ENCODE measurements at places on chromosomes 1 and 21. TPM values are rescaled to one million over a fixed set of nuclear protein-coding genes. Genes with fewer than 3 reads are reported as not detected.

DNA sequence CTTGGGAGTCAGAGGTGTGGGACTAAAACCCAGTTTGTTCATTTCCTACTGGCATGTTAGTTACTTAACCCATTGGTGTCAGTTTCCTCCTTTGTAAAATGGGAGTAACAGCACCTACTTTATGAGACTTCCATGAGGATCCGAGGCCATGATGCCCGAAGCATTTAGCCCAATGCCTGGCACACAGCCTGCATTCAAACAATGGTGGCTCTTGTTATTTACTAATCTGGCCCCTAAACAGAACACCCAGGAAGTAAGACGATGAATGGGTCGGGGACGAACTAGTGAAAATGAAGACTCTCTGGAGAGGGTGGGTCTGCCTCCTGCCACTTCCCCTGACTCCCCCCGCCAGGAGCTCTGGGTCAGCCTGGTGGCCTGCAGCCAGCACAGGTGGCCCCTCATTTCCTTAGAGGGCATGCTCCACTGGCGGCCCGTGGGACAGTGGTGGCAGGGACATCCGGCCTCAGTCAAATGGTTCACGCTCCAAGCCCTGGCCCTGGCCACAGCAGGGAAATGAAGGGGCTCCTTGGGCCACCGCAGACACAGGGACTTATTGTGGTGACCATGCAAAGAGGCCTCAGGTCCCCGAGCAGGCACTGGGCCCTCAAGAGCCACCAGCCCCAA lies 9.5 kb upstream of the TAS1R2 start:
- no peak for DNase-seq
- peaks cover 8% of the 10 kb centered on the region for H3K36me3 ChIP-seq
- H3K4me1 ChIP-seq, result peaks cover 10% of the 10 kb centered on the region
- H3K27ac ChIP-seq, result no peak overlapping the region

The IGSF21 gene
- not detected for total RNA-seq

DNA sequence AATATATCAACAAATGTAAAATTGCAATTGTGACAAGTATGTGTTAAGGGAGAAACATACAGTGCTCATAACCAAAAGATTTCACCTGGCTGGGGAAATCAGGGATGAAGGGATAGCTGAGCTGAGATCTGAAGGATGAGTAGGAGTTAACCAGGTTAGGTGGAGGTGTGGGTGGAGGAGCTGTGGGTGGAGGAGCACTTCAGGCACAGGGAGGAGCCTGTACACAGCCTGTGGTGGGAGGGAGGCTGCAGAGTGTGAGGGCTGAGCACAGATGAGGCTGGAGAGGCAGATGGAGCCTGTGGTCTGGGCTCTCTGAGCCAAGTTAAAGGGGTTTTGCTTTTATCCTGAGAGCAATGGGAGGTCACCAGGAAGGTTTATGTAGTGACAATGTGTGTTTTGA lies 111.9 kb downstream of the XCL2 start:
- H3K4me1 ChIP-seq, result no peaks in the 10 kb centered on the region
- no peaks in the 10 kb centered on the region for H3K27me3 ChIP-seq
- H3K36me3 ChIP-seq, result no peaks in the 10 kb centered on the region
- DNase-seq, result no peak
- no peak overlapping the region for H3K4me3 ChIP-seq
- no peak overlapping the region for H3K27ac ChIP-seq

- peaks cover 63% of the 10 kb centered on the region for H3K4me1 ChIP-seq
- H3K4me3 ChIP-seq, result peak overlapping the region; percentile 52
- DNase-seq, result peak; percentile 74
- peaks cover 27% of the 10 kb centered on the region for H3K27me3 ChIP-seq
- no peaks in the 10 kb centered on the region for H3K36me3 ChIP-seq
- H3K27ac ChIP-seq, result no peak overlapping the region
Measured at GRCh38 chr1:25771221-25772114, 28.5 kb upstream of the SELENON start.

GRCh38 chr1:183477986-183478781 lies 5.9 kb downstream of the SMG7 start:
- DNase-seq, result no peak
- peaks cover 4% of the 10 kb centered on the region for H3K36me3 ChIP-seq
- peaks cover 60% of the 10 kb centered on the region for H3K4me1 ChIP-seq

DNA sequence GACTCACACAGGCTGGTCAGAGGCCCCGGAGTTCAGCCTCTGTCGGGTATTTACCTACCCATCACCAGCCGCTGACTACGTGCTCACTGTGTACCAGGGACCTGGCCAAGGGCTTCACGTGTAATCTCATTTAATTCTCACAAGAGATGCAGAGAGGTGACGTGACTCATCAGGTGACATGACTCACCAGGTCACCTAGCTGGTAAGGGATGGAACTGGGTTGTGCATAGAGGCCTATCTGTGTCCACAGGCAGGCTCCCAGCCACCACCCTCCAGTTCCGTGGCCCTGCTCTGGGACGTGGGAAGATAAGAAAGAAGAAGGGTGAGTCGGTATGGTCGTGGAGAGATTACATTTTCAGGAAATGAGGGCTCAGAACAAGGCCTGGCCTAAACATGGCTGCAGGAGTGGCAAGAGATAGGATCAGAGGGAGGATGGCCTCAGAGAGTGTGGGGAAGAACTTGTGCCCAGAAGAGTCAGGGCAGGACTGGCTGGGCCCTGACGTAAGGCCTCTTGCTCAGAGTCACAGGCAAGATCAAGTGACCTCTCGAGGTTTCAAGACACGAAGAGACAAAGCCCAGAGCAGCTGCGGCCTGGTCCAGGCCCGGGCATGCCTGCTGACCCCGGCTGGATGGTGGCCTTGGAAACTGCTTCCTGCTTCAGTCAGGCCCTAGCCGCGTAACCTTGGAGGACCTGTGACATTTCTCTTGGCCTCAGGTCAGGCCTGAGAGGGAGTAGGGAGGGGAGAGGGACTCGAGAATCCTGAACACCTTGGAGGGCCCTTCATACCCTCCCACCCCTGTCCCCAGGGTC lies 52.7 kb upstream of the WASF2 start:
- H3K4me1 ChIP-seq, result peaks cover 59% of the 10 kb centered on the region
- DNase-seq, result peak; percentile 93
- peaks cover 4% of the 10 kb centered on the region for H3K36me3 ChIP-seq

GRCh38 chr1:33294071-33295010 lies 26.6 kb downstream of the A3GALT2 start:
- H3K27me3 ChIP-seq, result no peaks in the 10 kb centered on the region
- H3K4me1 ChIP-seq, result no peaks in the 10 kb centered on the region
- no peak for DNase-seq
- H3K36me3 ChIP-seq, result peaks cover 13% of the 10 kb centered on the region

- DNase-seq, result peak; percentile 52
- no peak overlapping the region for H3K4me3 ChIP-seq
- H3K36me3 ChIP-seq, result no peaks in the 10 kb centered on the region
- no peak overlapping the region for H3K27ac ChIP-seq
- H3K27me3 ChIP-seq, result no peaks in the 10 kb centered on the region
- H3K4me1 ChIP-seq, result peaks cover 22% of the 10 kb centered on the region
Measured at GRCh38 chr1:205325334-205325884, 3.9 kb upstream of the NUAK2 start.

The CACNA1S gene
- not detected for total RNA-seq

- H3K27ac ChIP-seq, result no peak overlapping the region
- H3K36me3 ChIP-seq, result no peaks in the 10 kb centered on the region
- DNase-seq, result no peak
Measured at GRCh38 chr1:208079161-208079560, 165.0 kb downstream of the PLXNA2 start.

The BSND gene
- not detected for total RNA-seq

The ZNF678 gene
- total RNA-seq, result 9.9 TPM

The WDR64 gene
- not detected for total RNA-seq

GRCh38 chr21:38914528-38915293 lies 109.0 kb downstream of the ETS2 start:
- H3K36me3 ChIP-seq, result no peaks in the 10 kb centered on the region
- DNase-seq, result peak; percentile 25
- peaks cover 85% of the 10 kb centered on the region for H3K4me1 ChIP-seq
- peak overlapping the region; percentile 11 for H3K4me3 ChIP-seq
- no peaks in the 10 kb centered on the region for H3K27me3 ChIP-seq

GRCh38 chr1:203478231-203478630 lies 2.6 kb downstream of the PRELP start:
- H3K36me3 ChIP-seq, result no peaks in the 10 kb centered on the region
- no peak overlapping the region for H3K4me3 ChIP-seq
- no peaks in the 10 kb centered on the region for H3K4me1 ChIP-seq
- DNase-seq, result no peak
- H3K27me3 ChIP-seq, result peaks cover 1% of the 10 kb centered on the region

GRCh38 chr1:224506141-224506814 lies 71.7 kb upstream of the WDR26 start:
- no peak overlapping the region for H3K27ac ChIP-seq
- no peaks in the 10 kb centered on the region for H3K36me3 ChIP-seq
- peaks cover 6% of the 10 kb centered on the region for H3K27me3 ChIP-seq
- no peak for DNase-seq
- no peak overlapping the region for H3K4me3 ChIP-seq

The LAMC2 gene
- not detected for total RNA-seq

Measured in HepG2 (cell line).